Central memory CD8-positive, alpha-beta T cell (primary cell): ENCODE measurements at places on chromosomes 13 and 19.

- no peak for DNase-seq
Measured at GRCh38 chr19:23415034-23415433, 19.8 kb upstream of the ZNF91 start.

- DNase-seq = no peak
Measured at GRCh38 chr19:50510700-50511068, 307 bp downstream of the JOSD2 start.

DNA sequence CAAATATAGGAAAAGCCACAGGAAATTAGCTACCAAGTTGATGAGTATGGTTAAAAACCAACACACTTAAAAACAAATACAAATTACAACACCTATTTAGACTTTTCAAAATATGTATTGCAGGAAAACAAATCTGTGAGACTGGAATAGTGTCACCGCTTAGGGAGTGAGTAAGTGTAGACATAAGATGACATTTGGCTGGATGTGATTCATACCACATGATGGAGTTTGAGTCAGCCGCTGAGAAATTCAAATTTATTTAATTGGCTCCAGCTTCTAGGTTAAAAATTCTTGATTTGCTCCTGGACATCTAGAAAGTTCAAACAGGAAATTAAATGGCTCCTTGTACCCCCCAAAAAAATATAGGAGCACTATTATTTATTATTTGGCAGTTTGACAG is 531.7 kb downstream of the SLITRK1 start:
- no peak for DNase-seq

DNA sequence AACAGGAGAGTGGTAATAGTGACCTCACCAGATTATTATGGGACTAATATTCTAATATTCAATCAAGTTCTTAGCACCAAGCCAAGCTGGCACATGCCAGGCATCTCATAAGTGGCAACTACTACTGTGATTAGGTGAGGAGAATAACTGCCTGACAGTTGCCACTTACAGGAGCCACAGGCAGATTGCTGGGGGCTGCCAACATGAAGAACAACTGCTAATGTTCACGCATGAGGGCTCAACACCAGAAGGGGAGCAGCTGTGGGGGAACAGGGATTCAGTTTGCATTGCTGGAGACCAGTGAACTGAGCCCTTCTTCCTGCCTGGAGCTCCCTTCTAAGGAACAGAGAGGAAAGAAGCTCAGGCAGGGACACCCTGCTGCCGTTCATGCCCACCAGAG is 504.5 kb downstream of the FOXO1 start:
- no peak for DNase-seq

GRCh38 chr13:100088273-100088643 is 635 bp upstream of the PCCA start:
- DNase-seq = no peak

GRCh38 chr19:13163609-13164342 is 13.6 kb downstream of the IER2 start:
- no peak for DNase-seq

GRCh38 chr13:51639171-51639570 is 54.9 kb downstream of the WDFY2 start:
- no peak for DNase-seq

DNA sequence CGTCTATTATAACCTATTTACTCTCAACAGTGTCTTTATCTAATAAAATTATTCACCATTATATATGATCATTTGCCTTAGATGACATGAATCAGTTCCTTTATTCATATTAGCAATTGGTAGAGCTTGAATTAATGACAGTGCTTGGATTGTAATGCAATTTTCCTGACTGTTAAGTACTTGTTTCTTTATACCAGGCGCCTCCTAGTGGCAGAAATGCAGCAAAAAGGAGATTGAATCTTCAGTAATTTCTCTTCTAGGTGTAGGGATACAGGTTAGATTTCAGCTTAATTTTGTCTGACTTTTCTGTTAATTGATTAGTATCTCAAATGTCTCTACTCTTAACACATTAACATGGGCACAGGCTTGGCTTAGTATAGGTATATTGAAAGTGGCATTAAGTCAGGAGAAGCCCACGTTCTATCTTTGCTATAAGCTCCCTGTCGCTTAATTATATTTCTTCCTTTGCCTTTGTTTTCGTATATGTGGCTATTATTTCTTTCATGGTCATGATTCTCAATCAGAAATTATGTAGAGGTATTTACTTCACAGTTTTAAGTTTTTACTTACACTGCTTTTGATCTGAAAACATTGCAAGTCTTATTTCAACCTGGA is 9.1 kb upstream of the LHFPL6 start:
- no peak for DNase-seq

DNA sequence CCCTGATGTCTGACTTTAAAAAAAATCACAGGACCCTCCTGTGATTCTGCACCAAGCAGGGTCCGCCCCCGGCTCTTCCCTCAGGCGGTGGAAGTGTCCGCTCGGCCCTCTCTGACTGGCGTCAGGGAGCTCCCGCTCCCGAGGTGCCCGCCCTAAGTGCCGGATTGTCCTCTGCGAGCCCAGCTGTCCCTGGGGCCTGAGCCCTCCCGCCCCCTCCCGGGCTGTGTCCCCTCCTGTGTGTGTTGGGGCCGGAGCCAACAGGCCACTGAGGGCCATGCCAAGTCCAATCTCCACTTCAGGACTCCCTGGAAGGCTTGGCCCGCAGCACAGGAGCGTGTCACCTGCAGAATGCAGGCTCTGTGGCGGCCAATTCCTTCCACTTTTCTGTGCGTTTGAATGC is 25.4 kb downstream of the MAP2K2 start:
- no peak for DNase-seq

DNA sequence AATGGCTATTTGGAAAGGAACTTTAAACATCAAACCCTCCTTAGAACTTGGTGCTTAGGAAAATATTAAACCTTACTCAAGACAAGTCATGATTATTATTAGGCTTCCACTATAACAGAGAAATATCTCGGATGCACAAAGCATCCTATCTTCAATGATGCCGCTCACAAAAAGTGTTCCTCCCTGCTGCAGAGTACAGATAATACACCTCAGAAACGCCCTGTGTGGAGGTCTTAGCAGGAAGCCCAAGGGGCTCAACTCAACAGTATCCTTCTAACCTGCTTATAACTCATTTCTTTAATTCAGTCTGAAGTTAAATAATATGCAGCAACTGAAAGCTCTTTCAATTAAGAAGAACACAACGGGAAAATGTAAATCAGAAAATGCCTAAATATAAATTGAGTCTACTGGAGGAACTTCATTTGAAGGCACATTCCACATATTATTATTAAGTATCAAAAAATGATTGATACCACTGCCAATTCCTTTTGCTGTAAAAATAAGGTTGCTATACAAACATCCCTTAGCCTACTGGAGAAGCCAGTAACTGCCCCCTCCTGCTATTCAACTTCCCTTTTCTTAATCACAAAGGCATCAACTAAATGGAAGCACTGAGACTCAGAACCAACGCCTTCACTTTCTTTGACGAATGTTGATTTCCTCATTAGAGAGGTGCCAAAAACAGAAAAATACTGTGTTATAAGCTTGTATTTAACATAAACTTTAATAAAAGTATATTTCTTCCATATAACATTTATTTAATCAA is 12.0 kb downstream of the ELF1 start:
- no peak for DNase-seq

DNA sequence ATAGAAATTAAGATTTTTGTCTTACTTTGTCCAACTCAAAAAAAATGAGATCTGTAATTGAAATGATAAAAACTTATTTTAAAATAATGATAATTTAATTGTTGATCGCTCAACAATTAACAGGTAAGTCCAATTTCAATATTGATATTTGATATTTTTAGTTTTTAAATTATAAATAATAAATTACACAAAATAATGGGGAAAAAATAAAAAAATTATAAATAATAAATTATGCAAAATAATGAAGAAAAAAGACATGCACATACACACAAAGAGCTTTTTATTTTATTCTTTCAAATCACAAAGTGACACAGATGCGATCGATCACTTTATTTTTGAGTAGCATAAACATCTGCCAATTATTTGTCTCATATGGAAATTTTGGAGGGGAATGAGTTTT is 40.8 kb downstream of the KCTD12 start:
- no peak for DNase-seq

- no peak for DNase-seq
Measured at GRCh38 chr13:109026266-109026665, 396.9 kb downstream of the MYO16 start.

GRCh38 chr13:45198924-45199323 is 1.9 kb downstream of the KCTD4 start:
- DNase-seq = no peak

- DNase-seq = no peak
Measured at GRCh38 chr13:73417012-73417615, 358.3 kb downstream of the KLF5 start.

- DNase-seq = no peak
Measured at GRCh38 chr13:93039131-93039530, 187.5 kb upstream of the GPC6 start.

DNA sequence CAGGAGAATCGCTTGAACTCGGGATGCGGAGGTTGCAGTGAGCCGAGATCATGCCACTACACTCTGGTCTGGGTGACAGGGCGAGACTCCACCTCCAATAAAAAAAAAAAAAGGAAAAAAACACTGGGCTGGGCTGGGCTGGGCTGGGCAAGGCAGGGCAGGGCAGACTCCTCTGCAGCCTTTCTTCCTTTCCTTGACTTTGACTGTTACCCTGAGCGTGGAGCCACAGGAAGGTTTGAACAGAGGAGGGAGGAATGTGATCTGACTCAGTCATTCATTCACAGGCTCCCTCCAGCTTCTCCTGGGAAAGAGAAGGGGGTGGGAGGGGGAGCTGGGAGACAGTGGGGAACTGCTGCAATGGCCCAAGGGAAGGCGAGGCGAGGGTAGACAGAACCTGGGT is 2.7 kb upstream of the ACTN4 start:
- no peak for DNase-seq

GRCh38 chr19:50341091-50341564 is 12.0 kb upstream of the KCNC3 start:
- DNase-seq = no peak

DNA sequence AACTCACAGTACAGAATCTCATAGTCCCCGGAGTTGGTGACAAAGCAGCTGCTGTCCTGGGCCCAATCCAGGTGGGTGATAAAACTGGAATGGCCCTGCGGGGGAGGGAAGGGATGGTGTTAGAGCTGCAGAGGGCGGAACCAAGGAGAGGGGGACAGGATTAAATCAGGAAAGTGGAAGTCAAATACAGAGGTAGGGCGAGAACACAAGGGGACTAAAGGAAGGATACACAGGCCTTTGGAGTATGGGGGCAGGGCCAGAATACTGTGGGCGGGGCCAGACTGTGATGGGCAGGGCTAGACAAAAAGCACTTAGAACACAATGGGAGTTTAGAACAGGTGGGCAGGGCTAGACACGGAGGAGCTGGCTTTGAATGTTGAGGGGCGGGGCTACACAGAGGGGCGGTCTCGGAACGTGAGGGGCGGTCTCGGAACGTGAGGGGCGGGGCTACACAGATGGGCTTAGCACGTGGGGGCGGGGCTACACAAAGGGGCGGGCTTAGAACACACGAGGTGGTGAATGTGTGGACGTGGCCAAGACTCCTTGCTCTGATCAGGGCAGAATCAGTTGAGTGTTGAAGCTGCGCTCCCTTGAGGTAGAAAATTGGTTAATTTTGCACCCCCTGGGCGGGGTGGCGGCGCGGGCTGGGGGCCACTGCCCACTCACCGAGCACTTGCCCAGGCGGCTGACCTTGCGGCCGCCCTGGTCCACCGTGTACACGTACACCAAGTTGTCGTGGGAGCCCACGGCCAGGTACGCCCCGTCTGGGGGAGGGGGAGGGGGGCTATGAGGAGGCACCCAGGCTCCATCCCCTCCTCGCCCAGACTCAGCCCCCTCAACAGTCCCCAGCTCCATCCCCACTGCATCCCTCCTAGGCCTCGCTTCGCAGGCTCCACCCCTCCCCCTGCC is 14.0 kb upstream of the GPR4 start:
- peak; percentile 76 for DNase-seq

DNA sequence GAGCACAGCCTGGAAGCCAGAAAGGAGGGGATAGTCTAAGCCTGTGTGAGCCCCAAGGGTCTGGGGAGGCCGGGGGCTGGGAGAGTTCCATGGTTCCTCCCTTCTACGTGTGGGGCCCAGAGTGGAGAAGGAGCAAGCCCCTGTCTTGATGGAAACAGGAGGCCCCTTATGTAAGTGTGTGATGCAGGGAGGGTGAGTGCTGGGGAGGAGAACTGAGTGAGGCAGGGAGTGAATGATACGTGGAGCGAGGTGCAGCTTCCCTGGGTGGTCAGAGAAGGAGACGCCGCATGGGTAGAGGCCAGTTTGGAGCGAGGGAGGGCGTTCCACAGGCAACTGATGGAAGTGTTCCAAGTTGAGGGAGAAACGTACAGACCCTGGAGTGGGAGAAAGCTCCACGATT is 16.0 kb downstream of the MAG start:
- no peak for DNase-seq

- peak; percentile 42 for DNase-seq
Measured at GRCh38 chr13:31160857-31161556, 697 bp downstream of the HSPH1 start.

- no peak for DNase-seq
Measured at GRCh38 chr19:51600940-51601580, 29.1 kb downstream of the SIGLEC5 start.

GRCh38 chr13:51905787-51906186 is 44.0 kb downstream of the CCDC70 start:
- DNase-seq = no peak

DNA sequence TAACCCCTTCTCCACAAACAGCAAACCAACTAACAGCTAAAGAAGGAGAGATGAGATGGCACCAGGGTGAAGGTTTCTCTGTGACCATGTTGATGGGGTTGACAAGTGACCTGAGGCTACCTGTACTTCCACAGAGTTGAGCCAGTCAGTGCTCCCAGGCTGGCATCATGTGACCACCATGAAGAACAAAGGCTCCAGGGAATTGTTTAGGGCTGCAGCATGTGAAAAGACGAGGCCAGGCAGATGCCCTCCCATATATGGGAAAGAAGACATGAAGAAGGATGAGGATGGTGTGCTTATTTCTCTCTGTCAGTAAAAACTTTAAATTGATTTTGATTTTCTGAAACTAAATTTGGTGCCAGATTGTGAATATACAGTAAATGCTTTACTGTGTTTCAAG is 220.6 kb downstream of the OLFM4 start:
- no peak for DNase-seq

GRCh38 chr13:25920277-25920676 is 131.5 kb downstream of the SHISA2 start:
- DNase-seq = no peak

GRCh38 chr13:91196958-91197357 is 150.5 kb upstream of the MIR17HG start:
- no peak for DNase-seq

DNA sequence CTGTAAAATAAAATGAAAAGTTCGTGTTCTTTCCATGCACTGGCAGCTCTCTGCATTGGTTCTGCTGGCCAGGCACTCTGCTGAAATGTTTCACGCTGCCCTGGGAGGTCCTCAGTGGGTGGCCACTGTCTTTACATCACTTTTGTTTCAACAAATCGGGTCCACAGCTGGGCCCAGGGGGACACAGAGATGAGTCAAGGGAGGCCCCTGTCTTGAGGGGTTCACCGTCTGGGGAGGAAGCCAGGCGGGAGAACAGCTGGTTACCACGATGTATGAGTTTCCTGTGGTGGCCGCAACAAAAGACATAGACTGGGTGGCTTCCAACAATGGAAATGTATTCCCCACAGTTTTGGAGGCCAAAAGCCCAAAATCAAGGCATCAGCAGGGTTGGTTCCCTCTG is 5.1 kb upstream of the KLF2 start:
- DNase-seq = no peak
